Stimulated activated CD8-positive, alpha-beta memory T cell treated with anti-CD3 and anti-CD28 coated beads, Interleukin-4, amount 100 ng/mL, for 1 hour (primary cell): ENCODE measurements at places on chromosomes 4 and X.

GRCh38 chrX:104281564-104281963 is 26.8 kb upstream of the ESX1 start:
- DNase-seq, result no peak

DNA sequence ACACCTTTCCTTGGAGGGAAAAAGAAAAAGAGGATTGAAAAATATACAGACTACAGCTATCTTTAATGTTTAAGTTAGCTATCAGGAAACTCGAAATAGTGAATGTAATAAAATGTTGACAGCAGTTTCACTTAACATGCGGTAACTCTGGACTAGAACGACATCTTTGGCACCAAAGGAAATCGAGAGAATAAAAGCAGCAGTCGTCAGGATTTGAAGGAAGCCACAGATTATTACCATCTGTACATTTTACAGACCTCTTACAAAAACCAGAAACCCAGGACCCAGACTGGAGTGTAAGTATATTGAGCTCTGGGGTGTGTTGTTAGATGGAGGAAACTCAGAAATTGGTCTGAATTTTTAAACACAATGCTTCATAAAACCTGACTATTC is 51.6 kb upstream of the STOX2 start:
- no peak for DNase-seq

DNA sequence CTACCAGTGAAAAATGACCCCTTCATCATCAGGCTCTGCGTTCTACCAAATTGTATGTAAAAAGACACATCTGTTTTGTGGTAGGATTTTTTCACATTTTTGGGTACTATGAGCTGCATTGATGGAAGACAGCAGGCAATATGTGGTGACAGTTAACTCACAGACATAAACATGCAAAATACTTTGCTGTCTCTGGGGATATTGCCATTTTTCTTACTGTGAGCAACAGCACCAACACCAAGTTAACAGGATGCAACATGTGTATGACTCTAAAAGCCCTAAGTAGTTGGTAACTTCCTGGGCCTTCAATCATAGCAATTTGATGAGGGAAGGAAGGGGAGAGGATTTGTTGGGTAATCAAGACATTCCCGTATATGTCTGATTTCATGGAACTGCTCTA is 56.4 kb upstream of the DRP2 start:
- no peak for DNase-seq

GRCh38 chr4:129645461-129645860 is 549.5 kb downstream of the C4orf33 start:
- DNase-seq, result no peak

GRCh38 chr4:5888222-5889001 is 4.5 kb downstream of the CRMP1 start:
- DNase-seq, result no peak

GRCh38 chrX:150092549-150092948 is 154.3 kb upstream of the EOLA2 start:
- DNase-seq, result no peak

DNA sequence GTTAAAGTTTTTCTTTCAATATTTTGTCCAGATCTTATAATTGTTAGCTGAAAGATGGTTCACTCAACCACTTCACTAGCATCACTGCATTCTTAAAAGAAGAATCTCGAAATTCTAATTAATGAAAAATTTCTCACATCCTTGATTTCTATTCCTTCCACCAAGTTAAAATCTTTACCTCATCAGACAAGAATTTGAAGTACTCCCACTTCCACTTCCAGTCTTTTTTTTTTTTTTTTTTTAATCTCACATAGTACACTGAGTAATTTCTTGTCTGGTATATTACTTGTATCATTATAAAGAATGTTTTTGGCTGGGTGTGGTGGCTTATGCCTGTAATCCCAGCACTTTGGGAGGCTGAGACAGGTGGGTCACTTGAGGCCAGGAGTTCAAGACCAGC is 73.2 kb downstream of the FBXW7 start:
- no peak for DNase-seq

DNA sequence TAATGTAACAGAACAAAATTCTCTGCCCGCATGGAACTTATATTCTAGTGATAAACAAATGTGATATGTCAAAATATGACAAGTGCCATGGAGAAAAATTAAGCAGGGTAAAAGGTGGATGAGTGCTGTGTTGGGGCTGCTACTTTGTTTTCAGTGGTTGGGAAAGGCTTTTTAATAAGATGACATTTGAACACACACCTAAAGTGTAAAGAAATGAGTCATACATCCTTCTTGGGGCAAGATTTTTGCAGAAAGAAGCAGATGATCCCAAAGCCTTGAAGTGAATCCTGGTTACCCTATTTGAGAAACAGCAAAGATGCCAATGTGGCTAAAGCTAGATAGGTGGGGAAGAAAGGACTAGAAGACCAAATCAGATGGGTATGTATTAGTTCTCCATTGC is 564.1 kb downstream of the INPP4B start:
- no peak for DNase-seq

DNA sequence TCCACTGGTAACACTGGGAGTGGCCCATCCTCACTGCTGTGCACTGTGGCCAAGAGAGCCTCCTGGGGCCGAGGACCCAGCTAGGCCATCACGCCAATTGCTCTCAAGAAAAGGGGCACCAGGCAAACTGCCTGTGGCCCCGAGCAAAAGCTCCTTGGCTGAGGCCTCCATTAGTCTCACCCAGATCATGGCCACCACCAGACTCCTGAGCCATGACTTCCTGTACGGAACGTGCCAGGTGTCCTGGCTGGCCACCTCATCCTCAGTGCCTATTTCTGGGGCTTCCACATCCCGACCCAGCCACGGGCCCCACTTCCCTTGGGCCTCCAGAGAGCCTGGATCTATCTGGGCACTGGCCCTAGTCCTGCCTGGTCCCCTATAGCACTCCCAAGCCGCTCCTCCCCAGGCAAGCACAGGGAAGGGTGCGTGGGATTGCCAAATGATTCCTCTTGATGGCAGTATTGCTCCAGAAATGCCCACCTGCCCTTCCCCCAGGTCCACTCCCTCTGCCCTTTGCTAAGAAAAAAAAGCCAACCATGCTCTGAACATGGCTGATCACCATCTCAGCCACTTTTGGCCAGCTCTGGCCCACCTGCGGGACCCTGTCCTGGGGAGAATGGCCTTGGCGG is 212.6 kb upstream of the AGTR2 start:
- DNase-seq, result no peak

DNA sequence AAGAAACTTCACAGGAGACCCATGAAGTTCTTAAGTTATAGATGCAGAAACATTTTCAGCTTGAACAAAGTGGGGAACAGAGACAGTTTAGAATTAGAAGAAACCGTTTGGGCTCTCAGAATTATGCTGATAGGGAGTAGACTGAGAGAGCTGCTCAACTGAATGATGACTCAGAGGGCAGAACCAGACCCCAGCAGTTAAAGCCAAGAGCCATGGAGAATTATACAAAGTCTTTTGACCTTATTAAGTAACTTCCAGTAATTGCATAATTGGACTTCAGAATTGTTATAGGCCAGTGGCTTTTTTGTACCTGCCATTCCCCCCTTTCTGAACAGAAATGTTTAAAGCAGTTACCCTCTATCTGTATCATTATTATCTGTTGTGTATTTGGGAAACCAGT is 642.1 kb downstream of the CCSER1 start:
- no peak for DNase-seq

- DNase-seq, result no peak
Measured at GRCh38 chr4:161894493-161895167, 269.2 kb downstream of the FSTL5 start.

DNA sequence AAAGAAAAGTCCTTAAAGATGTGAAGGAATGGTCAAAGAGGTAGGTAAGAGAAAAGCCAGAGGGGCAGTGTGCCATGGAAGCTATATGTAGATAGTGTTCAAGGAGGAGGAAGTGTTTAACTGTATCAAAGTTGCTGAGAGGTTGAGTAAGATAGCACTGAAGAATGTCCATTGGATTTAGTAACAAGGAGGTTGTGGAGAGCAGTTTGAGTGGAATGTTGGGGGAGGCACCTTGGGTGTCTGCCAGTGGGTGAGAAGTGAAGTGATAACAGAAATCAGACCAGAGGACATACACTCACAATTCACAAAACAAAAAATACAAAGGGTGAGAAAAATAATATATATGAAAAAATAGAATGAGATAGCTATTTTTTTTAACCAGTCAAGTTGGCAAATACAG is 121.3 kb upstream of the AMOT start:
- DNase-seq, result no peak

DNA sequence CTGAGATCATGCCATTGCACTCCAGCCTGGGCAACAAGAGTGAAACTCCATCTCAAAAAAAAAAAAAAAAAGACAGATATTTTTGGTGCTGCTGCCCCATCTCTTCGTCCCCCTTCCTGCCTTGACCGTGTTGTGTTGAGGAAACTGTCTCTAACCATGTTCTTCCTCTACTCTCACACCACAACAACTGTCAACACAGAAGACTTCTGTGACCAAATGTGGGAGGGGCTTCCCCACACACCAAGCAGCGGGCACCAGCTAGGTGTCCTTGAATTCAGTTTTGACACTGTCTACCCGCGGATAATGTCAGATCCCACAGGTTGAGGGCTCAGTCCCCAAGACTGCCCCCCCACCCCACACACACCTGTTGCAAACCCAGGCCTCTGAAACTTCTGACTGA is 104.7 kb upstream of the BCOR start:
- no peak for DNase-seq

DNA sequence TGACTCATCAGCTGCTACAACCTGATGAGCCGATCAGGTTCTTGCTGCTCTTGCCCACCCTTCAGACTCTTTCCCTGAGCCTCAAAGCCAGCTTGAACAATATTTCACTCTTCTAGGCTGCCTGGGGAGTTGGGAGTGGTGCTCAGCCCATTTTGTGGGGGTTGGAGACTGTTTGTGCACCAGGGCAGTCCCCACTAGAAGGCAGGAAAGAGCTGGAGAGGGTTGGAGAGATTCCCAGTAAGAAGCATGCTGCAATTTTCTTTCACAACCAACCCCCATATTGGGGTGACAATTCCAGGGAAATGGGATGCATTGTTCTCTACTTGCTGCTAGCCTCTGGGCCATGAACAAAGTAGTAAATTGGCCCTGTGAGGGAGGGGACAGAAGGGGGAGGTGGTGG is 44.1 kb downstream of the SLC16A2 start:
- no peak for DNase-seq

GRCh38 chrX:129932821-129933321 is 26.9 kb downstream of the UTP14A start:
- DNase-seq, result no peak

- DNase-seq, result no peak
Measured at GRCh38 chr4:159240687-159241086, 137.8 kb downstream of the RAPGEF2 start.

- DNase-seq, result no peak
Measured at GRCh38 chrX:81336455-81337152, 134.7 kb downstream of the SH3BGRL start.

- DNase-seq, result no peak
Measured at GRCh38 chr4:30281986-30282385, 438.2 kb upstream of the PCDH7 start.

- no peak for DNase-seq
Measured at GRCh38 chr4:152961773-152962115, 25.6 kb downstream of the FHDC1 start.

DNA sequence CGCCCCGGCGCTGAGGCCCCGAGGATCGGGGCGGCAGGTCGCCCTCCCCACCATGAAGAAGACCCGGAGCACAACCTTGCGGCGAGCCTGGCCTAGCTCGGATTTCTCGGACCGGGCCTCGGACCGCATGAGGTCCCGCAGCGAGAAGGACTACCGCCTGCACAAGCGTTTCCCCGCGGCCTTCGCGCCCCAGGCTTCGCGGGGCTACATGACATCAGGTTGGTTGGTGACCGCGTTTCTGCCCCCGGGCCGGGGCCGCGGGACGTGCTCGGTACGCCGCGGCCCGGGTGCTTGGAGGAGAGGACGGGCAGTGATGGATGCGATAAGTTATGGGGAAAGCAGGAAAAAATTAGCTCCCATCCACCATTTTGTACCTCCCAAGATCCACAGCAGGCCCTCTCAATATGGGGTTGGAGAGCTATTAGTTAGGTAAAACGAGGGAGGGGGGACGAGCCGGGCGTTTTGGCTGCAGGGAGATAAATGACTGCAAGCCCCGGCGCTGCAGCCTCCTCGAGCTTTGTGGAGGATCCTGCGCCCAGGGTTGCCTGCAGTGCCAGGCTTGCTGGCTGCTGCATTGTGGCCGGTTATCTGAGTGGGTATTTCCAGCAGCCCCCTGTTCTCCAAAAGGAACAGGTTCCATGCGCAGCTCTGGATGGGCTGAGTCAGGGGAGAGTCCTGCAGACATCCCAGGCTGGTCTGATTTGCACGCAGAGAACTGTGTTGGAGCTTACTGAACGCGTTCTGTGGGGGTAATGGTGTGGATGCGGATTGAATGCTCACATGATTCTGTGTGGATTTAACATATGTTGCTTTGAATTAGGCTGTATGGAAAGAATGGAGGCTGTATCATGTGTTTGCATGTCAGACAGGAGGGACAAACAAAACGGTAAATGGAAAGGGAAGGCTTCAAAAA is 1.9 kb downstream of the STOX2 start:
- no peak for DNase-seq

DNA sequence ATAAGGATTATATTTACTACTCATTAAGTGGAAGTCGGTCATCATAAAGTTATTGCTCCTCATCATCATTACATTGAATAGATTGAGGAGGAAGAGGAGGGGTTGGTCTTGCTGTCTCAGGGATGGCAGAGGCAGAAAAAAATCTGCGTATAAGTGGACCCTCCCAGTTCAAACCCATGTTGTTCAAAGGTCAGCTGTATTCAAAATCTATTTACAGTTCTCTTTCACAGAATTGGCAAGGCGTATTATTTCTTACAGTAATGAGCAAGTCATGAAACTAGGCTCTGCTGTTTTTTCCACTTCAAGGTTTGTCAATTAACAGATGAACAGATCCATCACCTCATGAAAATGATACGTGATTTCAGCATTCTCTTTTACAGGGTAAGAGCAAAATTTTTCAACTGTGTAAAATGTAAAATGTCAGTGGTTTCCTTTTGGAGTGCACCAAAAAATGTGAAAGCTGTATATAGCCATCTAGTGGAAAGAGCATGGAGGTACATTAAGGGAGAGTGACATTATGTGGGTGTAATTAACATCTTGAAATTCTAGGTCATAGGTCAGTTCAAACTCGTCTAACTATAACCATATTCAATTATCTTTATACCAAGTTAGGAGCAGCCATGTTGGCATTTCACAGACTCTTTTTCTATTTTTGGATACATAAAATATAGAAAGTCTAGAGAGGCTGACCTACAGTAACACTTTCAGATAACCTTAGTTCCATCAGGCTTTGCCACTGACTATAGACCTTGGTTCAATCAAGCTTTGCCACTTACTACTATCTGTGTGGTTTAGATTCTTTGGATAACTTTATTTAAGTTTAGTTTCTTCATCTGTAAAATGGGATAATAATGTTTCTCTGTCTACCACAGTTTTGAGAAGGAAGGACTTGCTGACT is 30.1 kb downstream of the NEIL3 start:
- no peak for DNase-seq

GRCh38 chr4:973431-974397 is at the start of gene DGKQ:
TSS of gene DGKQ (minus strand) at chr4:973569. CDS start at chr4:973482, 87 bp downstream.
- peak; percentile 76 for DNase-seq

GRCh38 chr4:7132249-7132648 is 60.1 kb upstream of the SORCS2 start:
- no peak for DNase-seq
